ENCODE measurements at places on chromosomes 12 and 14.

DNA sequence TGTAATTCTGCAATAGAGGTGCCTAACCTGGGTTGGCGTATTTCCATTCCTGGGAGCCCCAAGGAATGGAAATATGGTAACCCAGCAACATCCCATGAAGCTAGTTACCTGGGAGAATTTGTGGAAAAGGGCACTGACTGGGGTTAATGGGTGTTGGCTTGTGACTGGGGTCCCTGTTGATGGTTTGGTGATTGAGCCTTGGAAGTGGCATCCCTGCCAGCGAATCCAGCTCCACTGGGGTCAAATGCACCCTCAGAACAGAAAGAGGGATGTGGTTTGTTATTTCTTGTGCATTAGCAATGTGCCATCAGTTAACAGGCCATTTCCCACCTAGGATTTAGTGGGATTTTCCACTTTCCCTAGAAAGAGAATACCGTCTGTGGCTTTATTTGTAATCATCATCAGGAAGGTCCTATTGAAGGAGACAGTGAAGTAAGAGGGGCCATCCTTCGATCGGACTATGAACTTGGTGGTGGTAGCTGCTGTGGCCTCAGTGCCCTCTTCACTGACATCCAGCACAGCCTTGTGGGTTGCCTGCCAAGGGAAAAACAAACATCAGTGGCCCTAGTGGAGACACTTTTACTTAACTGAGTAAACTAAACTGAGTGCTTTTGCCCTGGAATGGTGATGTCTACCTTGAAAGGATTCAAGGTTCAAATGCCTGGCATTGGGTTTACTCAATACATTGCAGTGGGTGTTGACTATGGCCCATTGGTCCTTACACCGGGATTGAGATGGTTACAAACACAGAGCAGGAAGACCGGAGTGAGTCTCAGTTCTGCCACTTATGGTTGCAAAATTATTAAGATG lies 10.4 kb upstream of the SERPINA11 start:
- DNase-seq = no peak

DNA sequence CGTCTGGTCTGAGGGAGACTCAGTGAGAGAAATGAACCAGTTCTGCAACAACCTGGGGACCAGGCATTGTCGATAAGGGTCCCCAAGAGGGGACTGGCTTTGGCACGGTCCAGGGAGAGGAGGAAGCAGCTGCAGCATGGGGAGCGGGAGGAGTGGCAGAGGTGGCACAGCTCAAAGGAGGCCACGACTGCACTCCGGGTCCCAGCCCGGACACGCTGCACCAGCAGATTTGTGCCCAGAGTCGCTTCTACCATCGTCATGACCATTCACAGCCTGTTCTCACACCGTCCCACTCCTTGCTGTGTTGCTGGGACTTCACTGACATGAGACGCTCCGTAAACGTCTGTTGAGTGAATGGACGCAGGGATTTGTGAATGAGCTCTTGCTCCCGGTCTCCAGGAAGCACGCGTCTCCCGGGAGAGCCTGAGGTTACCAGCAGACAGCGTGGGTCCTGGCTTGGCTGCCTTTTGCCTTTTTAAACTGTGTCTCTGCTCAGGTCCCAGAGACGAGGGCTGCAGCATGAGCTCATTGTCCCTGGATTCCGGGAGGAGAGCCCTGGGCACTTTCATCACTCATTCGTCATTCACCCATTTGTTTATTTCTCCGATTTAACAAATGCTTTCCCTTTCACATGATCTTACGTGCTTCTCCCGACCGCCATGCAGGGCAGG lies 137.0 kb downstream of the PIWIL1 start:
- DNase-seq = no peak

- no peak for DNase-seq
Measured at GRCh38 chr12:91507754-91508153, 325.1 kb upstream of the DCN start.

DNA sequence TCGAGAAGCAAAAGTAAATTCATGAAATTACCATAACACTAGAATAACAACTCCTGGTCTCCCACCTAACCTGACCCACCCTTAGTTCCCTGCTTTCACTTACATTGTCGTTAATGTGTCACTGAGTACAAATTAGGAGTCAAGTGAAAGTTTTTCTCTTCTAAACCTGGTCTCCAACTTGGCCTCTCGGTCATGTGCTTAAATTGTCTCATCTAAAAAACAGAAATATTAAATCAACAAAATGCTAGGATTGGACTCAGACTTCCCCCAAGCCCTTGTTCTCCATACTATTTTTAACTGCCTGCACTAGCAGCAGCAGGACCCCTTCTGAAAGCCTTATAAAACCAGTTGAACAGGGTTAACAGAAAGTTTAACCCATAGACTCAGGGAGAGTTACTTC lies 1.8 kb upstream of the BTG1 start:
- no peak for DNase-seq
